Activated CD4-positive, alpha-beta T cell treated with anti-CD3 and anti-CD28 coated beads, Interleukin-2, amount 50 U/mL, for 4 hours (primary cell): ENCODE measurements at places on chromosomes 2 and 18.
A peak's percentile ranks its signal among the peaks of the same experiment; 100 is the strongest.

GRCh38 chr2:38500283-38500634 is 102.5 kb downstream of the HNRNPLL start:
- no peak for DNase-seq

GRCh38 chr2:47905386-47906156 is 727 bp downstream of the FBXO11 start:
- peak; percentile 58 for DNase-seq

GRCh38 chr2:26709323-26710110 is 17.0 kb downstream of the KCNK3 start:
- DNase-seq = no peak

DNA sequence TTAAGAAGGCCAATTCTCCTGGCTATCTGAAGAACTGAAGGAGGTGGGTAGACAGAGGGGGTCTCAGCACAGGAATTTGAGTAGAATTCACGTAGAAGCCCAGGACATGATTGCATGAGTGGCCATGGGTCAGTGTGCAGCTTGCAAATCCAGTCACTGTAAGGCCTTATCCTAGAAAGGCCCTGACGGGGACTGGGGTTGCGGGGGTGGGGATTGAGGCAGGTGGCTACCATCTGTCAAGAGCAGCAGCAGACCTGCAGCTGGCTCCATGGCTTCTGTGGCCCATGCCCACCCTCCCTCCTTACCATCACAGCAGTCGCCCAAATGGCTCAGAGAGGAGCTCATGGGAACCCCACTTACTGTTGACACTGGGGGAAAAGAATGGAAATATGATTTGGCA is 34.6 kb upstream of the SLC14A1 start:
- DNase-seq = no peak

DNA sequence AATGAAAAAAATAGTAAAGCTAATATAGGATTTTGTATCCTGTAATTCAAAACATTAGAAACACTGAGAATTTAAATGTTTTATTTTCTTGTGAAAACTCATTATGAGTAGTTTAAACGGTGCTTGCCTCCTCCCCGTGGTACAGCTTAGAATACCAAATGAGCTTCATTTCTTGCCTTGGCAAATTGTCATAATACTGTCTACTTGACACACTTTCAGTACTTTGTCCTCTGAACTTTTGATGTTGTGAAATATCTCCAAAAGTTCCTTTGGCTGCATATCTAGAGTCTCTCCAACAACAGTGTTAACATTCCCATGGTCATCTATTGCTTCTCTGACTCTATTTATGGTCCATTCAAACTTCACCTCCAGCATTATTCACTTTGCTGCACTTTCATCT is 61.9 kb upstream of the EPB41L5 start:
- no peak for DNase-seq

GRCh38 chr2:30666266-30666874 is 140.9 kb downstream of the CAPN13 start:
- DNase-seq = no peak

- no peak for DNase-seq
These were observed 8.7 kb downstream of the CFAP221 start for GRCh38 chr2:119552902-119553301.
